Activated CD4-positive, alpha-beta T cell treated with anti-CD3 and anti-CD28 coated beads, Interleukin-2, amount 10 ng/mL, durations not matched to agents 24 days and 14 days (primary cell): ENCODE measurements at places on chromosomes 3 and 15.

DNA sequence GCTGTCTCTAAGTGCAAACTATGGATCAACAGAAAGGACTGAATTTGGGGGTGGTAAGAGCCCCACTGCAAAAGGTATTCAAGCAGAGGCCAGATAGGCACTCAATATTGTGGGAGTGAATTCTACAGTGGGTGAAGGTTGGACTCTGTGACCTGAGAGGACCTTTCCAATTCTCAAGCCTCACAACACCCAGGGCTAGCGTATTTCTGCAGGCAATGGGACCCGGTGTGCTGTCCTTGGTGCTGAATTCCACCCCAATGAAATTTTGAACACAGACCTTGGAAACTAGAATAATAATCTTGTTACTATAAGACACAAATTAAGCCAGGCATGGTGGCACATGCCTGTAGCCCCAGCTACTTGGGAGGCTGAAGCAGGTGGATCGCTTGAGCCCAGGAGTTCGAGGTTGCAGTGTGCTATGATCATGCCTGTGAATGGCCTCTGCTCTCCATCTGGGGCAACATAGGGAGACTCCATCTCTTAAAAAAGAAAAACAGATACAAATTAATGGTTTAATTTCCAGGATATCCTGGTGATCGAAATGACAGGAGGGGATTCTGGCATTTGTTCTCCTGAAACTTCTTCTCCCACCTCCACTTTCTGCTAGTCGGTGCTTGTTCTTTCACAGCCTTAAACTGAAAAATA, 135.4 kb downstream of the RAB11A start:
- DNase-seq = peak; percentile 79
- H3K4me1 ChIP-seq = no peaks in the 10 kb centered on the region
- no peaks in the 10 kb centered on the region for H3K36me3 ChIP-seq
- H3K27me3 ChIP-seq = peaks cover 10% of the 10 kb centered on the region
- H3K27ac ChIP-seq = no peak overlapping the region

DNA sequence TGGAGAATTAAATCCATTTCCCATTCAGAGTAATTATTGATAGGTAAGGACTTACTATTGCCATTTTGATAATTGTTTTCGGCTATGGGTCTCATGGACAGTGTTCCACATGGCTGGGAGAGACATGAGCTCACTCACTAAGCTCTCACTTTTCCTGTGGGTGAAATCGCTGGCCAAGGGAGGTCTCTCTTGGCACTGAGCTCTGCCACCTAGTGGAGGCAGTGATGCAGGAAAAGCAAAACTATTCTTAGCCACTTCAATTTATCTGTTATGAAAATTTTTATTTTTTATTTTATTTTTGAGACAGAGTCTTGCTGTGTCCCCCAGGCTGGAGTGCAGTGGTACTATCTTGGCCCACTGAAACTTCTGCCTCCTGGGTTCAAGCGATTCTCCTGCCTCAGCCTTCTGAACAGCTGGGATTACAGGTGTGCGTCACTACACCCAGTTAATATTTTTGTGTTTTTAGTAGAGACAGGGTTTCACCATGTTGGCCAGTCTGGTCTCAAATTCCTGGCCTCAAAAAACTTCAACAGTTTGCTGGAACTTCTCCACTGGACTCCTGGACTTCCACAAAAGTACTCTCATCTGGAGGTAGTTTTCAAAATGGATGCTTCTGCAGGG, 4.7 kb upstream of the RNF13 start:
- H3K4me3 ChIP-seq = no peak overlapping the region
- no peak overlapping the region for H3K27ac ChIP-seq
- peak; percentile 85 for DNase-seq
- H3K36me3 ChIP-seq = peaks cover 2% of the 10 kb centered on the region

DNA sequence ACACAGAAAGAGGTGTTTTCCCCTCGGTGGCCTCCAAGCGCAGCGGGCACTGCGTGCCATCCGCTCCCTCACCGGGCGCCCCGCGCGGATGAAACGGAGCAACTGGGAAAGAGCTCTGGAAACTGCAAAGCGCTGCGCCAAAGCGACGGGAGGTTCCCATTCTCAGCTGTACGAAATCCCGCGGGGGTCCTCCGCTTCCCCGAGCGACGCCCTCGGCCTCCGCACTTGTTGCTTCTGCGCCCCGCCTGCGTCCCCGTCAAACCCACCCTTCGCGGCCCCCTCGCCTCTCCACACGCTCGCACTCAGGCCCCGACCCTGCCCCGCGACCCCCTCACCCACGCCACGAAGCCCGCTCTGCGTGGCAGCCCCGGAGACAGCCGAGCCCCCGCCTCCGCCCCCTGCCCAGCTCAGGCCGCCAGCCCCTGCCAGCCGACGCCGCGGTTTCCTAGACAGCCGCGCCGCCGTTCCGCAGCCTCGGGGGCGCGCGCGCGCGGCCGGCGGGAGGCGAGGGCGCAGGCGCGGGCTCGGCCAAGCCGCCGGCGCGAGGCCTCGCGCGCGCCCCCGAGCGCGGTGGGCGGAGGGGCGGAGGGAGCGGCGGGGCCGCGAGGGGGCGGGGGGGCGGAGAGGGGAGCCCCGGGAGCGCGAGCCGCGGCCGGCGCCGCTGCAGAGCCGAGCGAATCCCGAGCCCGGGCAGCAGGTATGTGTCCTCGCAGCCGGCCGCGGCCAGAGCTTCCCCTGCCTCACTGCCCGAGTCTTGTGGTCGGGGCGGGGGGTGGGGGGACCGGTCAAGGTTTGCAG, at the start of gene TMEM266:
Gene TMEM266, plus strand, starts transcription at position 666 of the 798 bp plus-strand sequence. CDS start 74,279 bp downstream, outside the sequence.
- peaks cover 66% of the 10 kb centered on the region for H3K27me3 ChIP-seq
- H3K36me3 ChIP-seq = no peaks in the 10 kb centered on the region
- H3K4me1 ChIP-seq = peaks cover 12% of the 10 kb centered on the region
- peak within 1 kb of the TSS; percentile 14 for H3K27ac ChIP-seq
- peak; percentile 75 for DNase-seq

GRCh38 chr3:168342946-168343850, 247.5 kb upstream of the GOLIM4 start:
- no peak for DNase-seq
- H3K4me1 ChIP-seq = no peaks in the 10 kb centered on the region
- no peaks in the 10 kb centered on the region for H3K27me3 ChIP-seq
- no peaks in the 10 kb centered on the region for H3K36me3 ChIP-seq
- no peak overlapping the region for H3K27ac ChIP-seq

- H3K27me3 ChIP-seq = no peaks in the 10 kb centered on the region
- peak overlapping the region; percentile 19 for H3K4me3 ChIP-seq
- H3K36me3 ChIP-seq = no peaks in the 10 kb centered on the region
- H3K4me1 ChIP-seq = peaks cover 35% of the 10 kb centered on the region
- DNase-seq = no peak
Measured at GRCh38 chr15:31217566-31218270, 108.9 kb upstream of the KLF13 start.

GRCh38 chr3:183468424-183468823, 40.0 kb upstream of the MCF2L2 start:
- H3K27ac ChIP-seq = peak overlapping the region; percentile 78
- H3K4me3 ChIP-seq = no peak overlapping the region
- H3K27me3 ChIP-seq = peaks cover 4% of the 10 kb centered on the region
- peaks cover 16% of the 10 kb centered on the region for H3K4me1 ChIP-seq

DNA sequence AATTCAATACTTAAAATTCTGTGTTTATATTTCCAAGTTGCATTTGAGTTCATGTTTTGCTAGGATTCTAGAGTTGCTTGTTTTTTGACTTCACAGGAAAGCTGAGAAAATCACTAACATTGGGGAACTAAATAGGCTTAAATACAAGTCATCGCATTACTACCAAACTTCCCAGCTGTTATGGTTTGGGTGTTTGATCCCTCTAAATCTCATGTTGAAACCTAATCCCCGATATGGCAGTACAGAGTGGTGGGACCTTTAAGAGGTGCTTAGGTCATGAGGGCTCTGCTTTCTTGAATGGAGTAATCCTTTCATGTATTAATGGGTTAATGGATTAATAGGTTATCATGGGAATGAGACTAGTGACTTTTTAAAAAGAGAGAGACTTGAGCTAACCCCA, 77.2 kb upstream of the ARPP21 start:
- DNase-seq = no peak
- H3K36me3 ChIP-seq = no peaks in the 10 kb centered on the region
- no peaks in the 10 kb centered on the region for H3K4me1 ChIP-seq
- H3K27me3 ChIP-seq = no peaks in the 10 kb centered on the region
- H3K4me3 ChIP-seq = no peak overlapping the region

GRCh38 chr15:73442421-73442820, 543 bp upstream of the REC114 start:
- peaks cover 2% of the 10 kb centered on the region for H3K36me3 ChIP-seq
- DNase-seq = no peak
- H3K4me1 ChIP-seq = peaks cover 8% of the 10 kb centered on the region

GRCh38 chr3:182261041-182261440, 532.3 kb upstream of the ATP11B start:
- H3K4me3 ChIP-seq = no peak overlapping the region
- H3K4me1 ChIP-seq = no peaks in the 10 kb centered on the region
- no peak overlapping the region for H3K27ac ChIP-seq

DNA sequence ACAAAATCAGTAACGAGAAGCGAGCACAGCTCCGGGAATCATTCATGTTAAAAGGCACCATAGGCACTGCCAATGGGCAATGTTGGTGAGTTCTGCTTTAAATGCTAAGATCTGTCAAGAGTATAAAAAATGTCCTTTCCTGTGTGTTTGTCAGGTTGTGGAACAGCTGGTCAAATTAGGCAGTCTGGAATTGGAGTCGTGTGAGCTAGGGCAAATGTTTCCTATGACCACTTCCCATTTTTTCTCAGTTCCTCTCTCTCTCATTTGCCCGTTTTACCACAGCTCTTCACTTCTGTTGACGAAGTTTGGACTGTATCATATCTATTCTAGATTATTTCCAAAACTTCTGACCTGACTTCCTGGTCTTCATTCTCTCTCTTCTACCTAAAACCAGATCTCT, 60.8 kb upstream of the GOLIM4 start:
- H3K27me3 ChIP-seq = peaks cover 3% of the 10 kb centered on the region
- H3K27ac ChIP-seq = no peak overlapping the region
- H3K36me3 ChIP-seq = no peaks in the 10 kb centered on the region
- H3K4me3 ChIP-seq = no peak overlapping the region

GRCh38 chr3:126261037-126261436, 80.7 kb upstream of the ALDH1L1 start:
- no peaks in the 10 kb centered on the region for H3K36me3 ChIP-seq
- no peak overlapping the region for H3K4me3 ChIP-seq
- DNase-seq = no peak
- H3K27ac ChIP-seq = no peak overlapping the region
- H3K4me1 ChIP-seq = no peaks in the 10 kb centered on the region

DNA sequence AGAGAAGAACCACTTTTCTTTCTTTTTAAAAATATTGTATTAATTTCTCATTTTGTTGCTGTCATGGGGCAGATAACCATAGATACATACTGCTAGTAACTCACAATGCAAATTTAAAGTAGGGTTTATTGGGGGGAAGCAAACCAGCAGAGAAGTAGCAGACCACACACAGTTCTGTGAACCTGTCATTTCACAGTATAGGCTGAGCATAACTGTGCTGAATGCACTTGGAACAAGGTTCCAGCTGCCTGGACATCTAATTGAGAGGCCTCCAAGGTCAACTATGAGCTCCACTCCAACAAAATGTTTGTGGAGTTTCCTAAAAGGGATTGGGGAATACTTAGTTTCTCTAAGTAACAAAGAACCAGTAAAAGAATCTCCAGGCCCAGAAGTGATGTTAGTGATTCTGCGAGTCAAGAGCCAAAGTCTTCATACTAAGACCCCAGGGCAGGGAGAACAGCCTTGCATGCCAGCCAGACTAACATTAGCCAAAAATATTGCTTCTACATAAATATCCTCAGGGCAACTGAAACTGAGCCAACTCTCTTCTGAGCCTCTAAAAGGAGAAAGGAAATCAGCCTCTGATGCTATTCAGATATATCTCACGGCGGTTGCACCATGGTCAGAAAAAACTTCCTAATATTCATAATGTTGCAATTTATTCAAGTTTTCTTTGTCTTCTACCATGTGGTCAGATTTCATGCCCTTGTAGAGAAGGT, 856.4 kb upstream of the ALCAM start:
- no peak for DNase-seq
- H3K27ac ChIP-seq = no peak overlapping the region
- no peaks in the 10 kb centered on the region for H3K27me3 ChIP-seq
- H3K4me1 ChIP-seq = no peaks in the 10 kb centered on the region
- no peak overlapping the region for H3K4me3 ChIP-seq
- no peaks in the 10 kb centered on the region for H3K36me3 ChIP-seq

- H3K27ac ChIP-seq = no peak overlapping the region
- peaks cover 3% of the 10 kb centered on the region for H3K4me1 ChIP-seq
- H3K4me3 ChIP-seq = no peak overlapping the region
Measured at GRCh38 chr3:8738639-8739038, 5.0 kb downstream of the CAV3 start.

DNA sequence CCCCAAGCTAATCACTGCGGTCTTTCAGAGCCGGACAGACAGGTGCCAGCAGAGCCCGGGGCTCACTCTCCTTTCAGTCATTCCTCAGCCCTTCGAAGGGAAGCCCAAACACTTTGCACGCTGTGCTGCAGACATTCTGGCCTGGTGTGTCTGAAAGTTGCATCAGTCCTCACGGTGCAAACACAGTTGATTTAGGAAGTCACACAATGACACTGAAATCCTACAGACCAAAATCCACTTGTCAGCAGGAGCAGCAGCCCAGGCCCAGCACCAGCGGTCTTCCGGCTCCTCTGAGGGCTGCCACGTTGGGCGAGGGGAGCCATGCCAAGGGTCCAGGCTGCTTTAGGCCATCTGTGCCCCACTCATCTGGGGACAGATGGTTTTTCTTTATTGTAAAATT, 61.6 kb downstream of the RGMA start:
- H3K4me3 ChIP-seq = no peak overlapping the region
- H3K36me3 ChIP-seq = peaks cover 52% of the 10 kb centered on the region
- no peak for DNase-seq

GRCh38 chr15:88678755-88679154, 39.9 kb downstream of the ISG20 start:
- no peak overlapping the region for H3K27ac ChIP-seq
- H3K36me3 ChIP-seq = no peaks in the 10 kb centered on the region
- H3K4me1 ChIP-seq = no peaks in the 10 kb centered on the region

DNA sequence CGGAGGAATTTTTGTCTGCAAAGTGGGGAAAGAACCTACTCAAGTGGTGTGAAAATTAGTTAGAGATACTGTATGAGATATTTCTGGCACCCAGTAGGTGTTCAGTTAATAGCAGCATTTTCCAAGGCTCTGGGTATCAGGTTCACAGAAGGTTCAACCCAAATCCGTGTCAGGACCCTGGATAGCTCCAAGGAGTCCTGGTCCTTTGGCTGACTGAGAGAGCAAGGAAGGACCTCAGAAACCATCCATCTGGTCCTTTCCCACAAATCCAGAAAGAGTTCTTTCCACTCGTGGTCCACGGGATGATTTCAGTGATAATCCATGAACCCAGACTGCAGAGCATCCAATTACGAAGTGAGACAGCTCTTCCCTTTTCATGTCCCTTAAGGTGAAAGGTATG, 51.4 kb downstream of the SLC6A11 start:
- H3K27ac ChIP-seq = no peak overlapping the region
- no peak overlapping the region for H3K4me3 ChIP-seq
- peak; percentile 59 for DNase-seq

GRCh38 chr3:194305356-194306108, 45.6 kb downstream of the CPN2 start:
- peaks cover 3% of the 10 kb centered on the region for H3K36me3 ChIP-seq
- no peaks in the 10 kb centered on the region for H3K27me3 ChIP-seq
- peak overlapping the region; percentile 22 for H3K4me3 ChIP-seq

GRCh38 chr3:27360113-27361078, 8.8 kb downstream of the NEK10 start:
- no peak overlapping the region for H3K27ac ChIP-seq
- no peaks in the 10 kb centered on the region for H3K36me3 ChIP-seq
- H3K4me3 ChIP-seq = no peak overlapping the region

GRCh38 chr3:37812499-37812896, 49.2 kb upstream of the CTDSPL start:
- no peaks in the 10 kb centered on the region for H3K4me1 ChIP-seq
- no peak overlapping the region for H3K4me3 ChIP-seq
- no peaks in the 10 kb centered on the region for H3K36me3 ChIP-seq
- H3K27ac ChIP-seq = no peak overlapping the region
